Motor neuron (in vitro differentiated cells): ENCODE measurements at places on chromosomes 11 and 22. TPM values are rescaled to one million over a fixed set of nuclear protein-coding genes. Genes with fewer than 3 reads are reported as not detected.

The CPT1A gene
- 60.3 and 66.5 TPM in 2 replicates for total RNA-seq

The CEP126 gene
- total RNA-seq = 2.0 TPM in 2 replicates

The HPX gene
- 1.3 and 1.6 TPM in 2 replicates for total RNA-seq

The HBB gene
- 0.71 TPM in 1 of 2 replicates, not detected in the other for total RNA-seq

GRCh38 chr11:120215634-120216033 is 4.8 kb downstream of the OAF start:
- ATAC-seq = no peak

DNA sequence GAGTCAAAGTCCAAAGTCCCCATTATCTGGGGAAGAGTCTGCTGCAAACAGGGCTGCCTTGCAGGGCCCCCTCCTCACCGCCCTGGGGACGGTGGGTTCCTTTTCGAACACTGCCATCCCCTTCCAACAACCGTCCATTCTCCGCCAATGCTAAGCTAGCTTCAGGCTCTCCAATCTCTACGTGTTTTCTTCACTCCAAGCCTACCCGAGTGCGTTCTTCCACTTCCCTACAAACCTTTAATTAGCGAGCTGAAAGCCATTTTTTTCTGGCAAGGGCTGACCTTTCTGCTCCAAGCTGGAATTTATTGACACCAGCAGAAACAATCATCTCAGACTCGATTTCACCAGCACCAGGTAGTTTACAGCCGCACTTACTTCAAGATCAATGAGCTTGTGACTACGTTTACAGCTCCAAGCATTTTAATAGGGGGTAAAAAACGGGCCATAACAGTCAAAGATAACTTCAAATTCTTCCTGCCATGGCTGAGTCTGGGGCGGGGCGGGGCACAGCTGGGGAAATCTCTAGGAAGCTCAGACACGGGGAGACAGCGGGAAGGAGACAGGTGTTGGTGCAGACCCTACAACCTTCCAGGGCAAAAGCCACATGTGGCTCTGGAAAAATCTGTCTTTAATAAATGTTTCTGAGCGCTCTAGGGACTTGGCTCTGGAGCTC is 82.2 kb downstream of the PHF21B start:
- no peak for ATAC-seq
